ENCODE measurements at places on chromosomes 12 and 14.

GRCh38 chr12:51070004-51070403 lies 13.4 kb downstream of the CSRNP2 start:
- peak; percentile 68 for DNase-seq

DNA sequence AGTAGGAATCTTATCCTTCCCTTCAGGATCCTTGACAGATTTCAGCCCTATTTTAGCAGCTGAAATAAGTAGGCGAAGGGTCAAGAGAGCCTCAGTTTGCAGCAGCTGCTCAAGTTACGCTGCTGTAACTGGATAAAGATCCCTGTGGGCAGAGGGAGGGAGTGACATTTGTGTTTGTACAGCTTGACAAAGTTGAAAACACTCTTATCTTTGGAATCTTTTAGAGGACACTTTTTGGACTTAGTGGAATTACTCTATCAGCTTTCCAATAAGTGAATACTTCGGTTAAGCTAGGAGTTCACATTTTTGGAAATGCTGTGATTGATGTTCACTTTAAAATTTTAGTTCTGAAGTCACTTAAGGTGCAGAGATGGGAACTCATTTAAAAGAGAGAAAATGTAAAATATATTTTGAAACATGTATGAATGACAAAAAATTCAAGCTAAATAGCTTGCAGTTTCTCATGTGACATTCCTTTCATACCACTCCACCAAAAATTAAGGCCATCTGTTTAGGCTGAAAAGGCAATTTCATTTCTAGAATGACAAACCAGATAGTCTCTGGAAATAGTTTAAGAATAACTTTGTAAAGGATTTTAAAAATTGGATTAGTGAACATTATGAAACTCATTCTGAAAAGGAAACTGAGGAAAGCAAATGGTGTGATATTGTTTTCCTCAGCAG lies 55.2 kb downstream of the SLC38A4 start:
- peak; percentile 30 for DNase-seq

GRCh38 chr14:92531106-92531873 lies 17.7 kb downstream of the RIN3 start:
- no peak for DNase-seq

DNA sequence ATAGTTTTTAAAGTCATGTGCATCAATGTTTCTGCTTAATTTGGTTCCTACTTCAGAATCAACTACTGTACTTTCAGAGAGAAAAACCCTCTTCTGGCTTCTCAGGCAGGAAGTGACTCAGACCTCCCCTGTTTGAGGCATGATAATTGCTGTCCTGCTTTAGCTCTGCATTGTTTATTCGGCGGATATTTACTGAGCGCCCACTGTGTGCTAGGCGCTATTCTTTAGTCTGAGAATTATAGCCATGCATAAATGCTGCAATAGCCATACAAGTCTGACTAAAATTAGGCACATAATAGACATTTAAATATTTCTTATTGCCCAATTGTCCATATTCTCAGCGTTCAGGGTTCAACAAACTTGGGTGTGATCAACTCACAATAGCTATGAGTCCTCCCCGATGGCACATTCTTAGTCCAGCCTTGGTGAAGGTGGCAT lies 6.1 kb upstream of the AMIGO2 start:
- DNase-seq: no peak

GRCh38 chr14:100944052-100944451 lies 40.5 kb upstream of the RTL1 start:
- no peak for DNase-seq

DNA sequence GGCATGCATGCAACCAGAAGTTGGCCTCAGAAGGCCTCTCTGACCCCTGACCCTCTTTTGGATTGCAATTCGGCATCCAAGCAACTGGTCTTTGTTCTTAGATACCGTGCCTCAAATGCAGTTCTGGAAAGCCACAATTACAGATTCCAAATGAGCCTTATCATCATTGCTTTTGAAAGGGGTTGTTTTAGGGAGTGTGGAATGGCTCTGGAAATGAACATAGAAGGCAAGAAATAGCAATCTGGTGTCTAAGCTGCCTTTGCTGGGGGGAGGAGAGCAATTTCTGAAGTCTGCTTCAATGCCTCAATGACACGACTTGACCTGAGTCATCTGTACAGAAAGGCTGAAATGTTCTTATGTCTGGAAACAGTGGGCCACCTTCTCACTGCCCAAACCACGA lies 250.1 kb downstream of the NUAK1 start:
- no peak for DNase-seq

- no peak for DNase-seq
Observed at GRCh38 chr12:42886160-42886559, 296.6 kb upstream of the PRICKLE1 start.

DNA sequence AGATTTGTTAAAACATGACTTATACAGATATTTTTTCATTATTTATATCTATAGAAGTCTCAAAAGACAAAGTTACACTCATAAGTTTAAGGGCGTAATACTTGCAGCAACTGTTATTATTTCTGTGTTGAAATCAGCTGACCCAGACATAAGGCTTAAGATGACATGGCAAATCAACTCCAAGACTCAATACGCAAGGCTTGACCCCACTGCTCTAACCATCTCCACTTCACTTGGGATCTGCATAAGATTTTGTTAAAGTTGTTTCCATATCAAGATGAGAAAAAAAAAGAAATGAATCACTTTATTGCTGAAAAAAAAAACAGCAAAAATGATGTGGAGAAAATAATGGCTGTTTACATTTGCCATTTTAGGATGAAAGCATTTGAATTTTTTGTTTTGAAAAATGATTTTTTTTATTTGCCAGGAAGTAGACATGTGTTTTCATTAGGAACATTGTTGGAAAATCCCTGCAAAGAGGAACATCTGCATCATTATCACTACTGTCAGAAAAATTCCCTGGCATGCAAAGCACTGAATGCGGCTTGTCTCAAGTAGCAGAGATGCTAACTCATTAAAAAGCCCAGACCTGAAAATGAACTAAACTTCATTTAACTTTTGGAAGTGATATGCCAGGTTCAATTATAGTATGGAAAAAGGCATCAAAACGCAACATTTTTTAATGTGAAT lies 73.5 kb downstream of the LIN7A start:
- no peak for DNase-seq

DNA sequence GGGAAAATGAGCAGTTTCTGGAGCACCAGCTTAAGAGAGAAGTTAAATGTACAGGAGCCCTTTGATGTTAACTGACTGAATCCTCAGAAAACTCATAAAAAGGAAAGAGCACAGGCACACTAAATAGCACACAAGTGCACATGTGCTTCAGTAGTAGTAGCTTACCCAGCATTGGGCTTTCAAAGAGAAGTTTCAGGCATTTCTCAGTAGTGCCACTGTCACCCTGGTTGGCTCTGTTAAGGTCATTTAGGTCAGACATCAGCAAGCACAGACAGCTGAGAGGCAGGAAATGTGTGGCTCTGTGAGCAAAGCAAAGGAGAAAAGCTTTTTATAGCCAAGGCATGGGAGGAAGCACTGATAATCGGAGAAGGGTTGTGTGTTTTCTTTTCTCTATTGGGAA lies 96.3 kb upstream of the HIF1A start:
- DNase-seq: no peak

GRCh38 chr14:38127784-38128183 lies 79.9 kb upstream of the SSTR1 start:
- no peak for DNase-seq

DNA sequence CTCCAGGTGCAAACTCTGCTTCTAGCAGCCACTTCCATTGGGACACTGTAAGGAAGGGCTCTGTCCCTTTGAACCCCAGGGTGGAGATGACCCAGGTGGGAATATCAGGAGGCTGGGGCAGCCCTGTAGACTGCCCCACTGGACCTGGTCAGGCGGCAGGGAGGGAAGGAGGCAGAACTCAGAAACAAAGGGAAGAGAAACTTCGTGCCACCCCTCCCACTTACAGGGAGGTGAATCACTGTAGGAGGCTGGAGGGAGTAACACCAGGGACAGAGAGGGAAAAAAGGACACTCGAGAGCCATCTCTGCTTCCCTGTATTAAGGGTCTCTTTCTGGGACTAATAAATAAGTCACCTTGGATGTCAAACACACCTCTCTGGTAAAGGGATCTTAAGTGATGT lies 37.4 kb downstream of the ISCA2 start:
- DNase-seq: no peak

GRCh38 chr14:64698903-64699302 lies 5.3 kb upstream of the PLEKHG3 start:
- no peak for DNase-seq

DNA sequence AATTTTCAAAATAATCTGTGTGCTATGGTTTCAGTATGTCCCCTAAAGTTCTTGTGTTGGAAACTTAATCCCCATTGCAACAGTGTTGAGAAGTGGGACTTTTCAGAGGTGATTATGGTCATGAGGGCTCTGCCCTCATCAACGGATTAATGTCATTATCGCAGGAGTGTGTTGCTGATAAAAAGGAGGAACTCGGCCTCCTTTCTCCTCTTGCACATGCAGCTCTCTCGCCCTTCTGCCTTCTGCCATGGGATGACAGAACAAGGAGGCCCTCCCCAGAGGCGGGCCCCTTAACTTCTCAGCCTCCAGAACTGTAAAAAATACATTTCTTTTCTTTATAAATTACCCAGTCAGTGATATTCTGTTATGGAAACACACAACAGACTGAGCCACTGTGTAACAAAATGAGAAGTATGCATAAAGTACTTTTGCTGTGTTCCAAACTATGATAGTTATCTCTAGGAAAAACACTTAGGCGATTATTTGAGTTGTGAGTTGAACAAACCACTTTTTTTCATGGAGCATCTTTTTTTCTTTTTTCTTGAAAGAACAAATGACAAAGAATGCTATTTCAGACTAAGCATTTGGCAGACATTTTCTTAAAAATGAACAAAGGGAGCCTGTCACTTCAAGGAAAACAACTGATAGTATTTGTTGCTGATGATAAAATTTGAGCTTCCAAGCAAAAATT lies 134.8 kb upstream of the FUT8 start:
- DNase-seq: no peak
